ENCODE measurements at places on chromosomes 5 and 9.
A peak's percentile ranks its signal among the peaks of the same experiment; 100 is the strongest.

- DNase-seq, result no peak
Observed at GRCh38 chr9:113185271-113185670, 34.5 kb downstream of the SLC31A2 start.

DNA sequence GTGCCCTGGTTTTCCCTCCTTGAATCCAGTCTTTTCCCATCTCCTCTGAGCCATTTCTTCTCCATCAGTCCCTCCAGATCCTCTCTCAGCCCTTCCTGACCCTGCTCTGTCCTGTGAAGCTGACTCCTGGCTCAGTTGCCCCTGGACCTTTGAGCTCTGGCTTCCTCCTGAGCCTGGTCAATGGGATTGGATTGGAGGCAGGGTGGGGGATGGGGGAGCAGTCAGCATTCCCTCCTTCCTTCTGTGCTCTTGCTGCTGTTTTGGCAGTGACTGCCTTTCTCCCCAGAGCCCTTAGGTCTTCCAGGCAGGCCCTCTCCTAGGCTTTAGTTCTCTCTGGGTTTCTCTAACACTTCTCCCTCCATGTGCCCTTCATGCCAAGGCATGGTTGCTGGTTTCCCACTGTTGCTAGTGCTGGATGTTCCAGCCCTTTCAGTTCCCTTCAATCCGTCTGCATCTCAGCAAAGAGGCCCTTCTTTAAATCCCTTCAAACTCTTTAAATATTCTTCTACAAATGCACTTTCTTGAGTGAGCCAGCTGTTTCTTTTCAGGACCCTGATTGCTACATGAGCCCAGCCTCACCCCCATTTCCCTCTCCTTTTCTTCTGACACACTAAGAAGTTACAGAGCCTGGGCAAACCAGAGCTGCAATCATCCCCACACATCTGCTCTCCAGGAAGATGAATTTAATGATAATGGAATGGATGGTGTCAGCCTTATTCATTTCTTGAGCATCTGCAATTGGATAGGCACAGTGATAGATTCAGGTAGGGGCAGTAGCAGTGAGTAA is 2.2 kb downstream of the TNFSF15 start:
- no peak for DNase-seq

DNA sequence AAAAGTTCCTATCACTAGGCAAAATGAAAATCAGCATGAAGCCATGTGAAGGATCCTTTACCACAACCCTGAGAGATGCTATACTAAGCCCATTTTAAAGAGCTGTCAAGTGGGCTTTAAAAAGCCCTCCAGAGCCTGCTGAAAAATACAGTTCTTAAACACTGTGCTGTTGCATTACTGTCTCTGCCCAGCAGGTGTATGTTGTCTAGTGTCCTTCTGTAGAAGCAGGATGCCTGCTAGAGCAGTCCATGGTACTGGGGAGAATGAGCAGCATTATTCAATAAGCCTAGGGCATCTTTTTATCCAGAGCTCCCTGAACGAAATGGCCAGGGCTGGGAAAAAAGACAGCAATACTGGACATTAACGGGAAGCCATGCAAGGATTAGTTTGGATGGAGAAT is 126.2 kb upstream of the PLCXD3 start:
- no peak for DNase-seq

- DNase-seq, result no peak
Observed at GRCh38 chr9:25480696-25481095, 197.5 kb downstream of the TUSC1 start.

DNA sequence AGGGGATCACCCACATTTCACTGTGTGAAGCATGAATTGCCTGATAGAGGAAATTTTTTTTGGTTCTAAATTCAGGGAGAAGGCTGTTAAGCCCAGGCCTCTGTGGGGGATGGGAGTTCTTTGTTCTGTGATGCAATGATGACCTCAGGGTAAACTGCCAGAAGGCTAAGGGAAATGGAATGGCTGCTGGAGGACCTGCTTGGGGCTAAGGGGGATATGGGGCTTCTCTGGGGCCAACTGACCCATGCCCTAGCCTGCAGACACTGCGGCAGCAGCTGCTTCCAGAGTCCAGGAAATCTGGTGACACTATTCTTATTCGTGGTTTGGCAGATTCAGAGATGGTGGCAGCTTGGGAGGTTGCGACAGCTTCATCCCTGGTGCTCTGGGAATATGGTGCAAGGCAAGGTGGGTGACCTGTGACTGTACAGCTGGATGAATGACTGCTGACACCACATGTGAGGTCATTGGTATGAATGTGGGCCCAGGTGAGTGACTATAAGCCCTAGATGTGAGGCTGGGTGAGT is 30.3 kb downstream of the VCP start:
- DNase-seq, result no peak

GRCh38 chr9:134144801-134145200 is 8.9 kb downstream of the WDR5 start:
- no peak for DNase-seq

DNA sequence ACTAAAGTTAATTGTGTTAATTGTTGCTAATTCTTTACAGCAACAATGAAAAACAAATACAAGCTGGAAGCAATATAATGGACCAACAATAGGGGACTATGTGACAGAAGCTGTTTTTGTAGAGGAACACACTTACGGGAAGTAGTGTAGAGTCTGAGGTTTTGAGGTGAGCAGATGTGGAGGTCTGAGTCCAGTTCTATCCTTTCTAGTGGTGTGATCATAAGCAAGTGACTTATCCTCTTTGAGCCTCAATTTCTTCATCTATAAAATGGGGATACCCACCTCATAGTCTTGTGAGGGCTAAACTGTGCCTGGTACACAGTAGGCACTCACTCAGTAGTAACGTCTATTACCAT is 28.3 kb downstream of the ALG2 start:
- no peak for DNase-seq

GRCh38 chr9:76571743-76572146 is 112.8 kb downstream of the GCNT1 start:
- DNase-seq, result no peak

- no peak for DNase-seq
Observed at GRCh38 chr5:1190837-1191239, 10.6 kb upstream of the SLC6A19 start.

DNA sequence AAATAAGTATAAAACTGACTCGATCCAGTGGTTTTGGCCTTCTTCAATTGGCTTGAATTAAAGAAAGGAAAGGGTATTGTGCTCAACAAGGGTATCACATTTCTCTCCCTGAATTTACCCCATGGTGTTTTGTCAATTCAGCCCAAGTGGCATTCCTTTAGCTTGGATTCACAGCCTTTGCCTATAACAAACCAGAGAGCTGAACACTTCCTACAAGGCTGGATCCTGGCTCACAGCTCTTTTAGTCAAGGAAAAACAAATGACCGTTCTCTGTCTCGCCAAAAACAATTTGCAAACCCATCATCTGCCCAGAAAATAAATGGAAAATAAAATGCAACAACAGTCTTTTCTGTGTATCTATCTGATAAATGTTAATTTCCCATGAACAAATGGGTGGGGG is 5.7 kb downstream of the ZNF366 start:
- no peak for DNase-seq

GRCh38 chr5:127762412-127762811 is 59.2 kb downstream of the CCDC192 start:
- no peak for DNase-seq

DNA sequence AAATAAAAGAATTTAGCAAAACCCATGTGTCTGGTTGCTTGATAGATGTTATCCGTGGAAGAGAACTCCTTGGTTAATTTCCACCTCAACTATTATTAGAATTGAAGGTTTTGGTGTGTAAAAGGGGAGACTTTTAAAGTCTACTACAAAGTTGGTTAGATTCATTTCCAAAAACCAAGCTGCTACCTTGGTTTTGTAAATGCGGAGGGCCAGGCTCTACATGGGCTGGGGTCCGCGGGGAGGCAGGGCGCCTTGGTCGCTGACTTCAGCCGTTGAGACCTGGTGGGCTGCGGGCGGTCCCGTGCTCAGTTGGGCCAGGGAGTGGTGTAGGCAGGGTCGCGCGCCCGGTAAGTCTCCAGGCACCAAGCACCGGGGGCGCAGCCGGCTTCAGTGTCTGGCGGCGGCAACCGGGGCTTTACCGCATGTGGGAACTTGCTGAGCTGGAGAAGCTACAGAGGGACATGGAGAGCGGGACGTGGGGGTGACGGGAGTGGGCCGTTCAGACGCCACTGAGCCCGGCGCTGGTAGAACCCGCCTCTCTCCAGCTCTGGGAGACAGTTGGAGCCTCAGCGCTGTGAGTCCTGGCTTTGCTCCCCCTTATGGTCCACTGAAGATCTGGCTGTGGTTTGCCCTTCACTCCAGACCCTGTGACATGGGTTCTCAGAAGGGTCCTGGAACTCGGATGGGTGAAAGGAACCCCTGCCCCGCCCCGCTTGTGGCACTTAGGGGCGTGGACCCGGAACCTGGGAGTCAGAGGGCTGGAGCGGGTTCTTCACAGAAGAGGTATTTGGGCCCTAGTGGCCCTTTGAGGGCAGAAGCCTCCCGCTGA is 11.8 kb downstream of the NR2F1 start:
- no peak for DNase-seq

DNA sequence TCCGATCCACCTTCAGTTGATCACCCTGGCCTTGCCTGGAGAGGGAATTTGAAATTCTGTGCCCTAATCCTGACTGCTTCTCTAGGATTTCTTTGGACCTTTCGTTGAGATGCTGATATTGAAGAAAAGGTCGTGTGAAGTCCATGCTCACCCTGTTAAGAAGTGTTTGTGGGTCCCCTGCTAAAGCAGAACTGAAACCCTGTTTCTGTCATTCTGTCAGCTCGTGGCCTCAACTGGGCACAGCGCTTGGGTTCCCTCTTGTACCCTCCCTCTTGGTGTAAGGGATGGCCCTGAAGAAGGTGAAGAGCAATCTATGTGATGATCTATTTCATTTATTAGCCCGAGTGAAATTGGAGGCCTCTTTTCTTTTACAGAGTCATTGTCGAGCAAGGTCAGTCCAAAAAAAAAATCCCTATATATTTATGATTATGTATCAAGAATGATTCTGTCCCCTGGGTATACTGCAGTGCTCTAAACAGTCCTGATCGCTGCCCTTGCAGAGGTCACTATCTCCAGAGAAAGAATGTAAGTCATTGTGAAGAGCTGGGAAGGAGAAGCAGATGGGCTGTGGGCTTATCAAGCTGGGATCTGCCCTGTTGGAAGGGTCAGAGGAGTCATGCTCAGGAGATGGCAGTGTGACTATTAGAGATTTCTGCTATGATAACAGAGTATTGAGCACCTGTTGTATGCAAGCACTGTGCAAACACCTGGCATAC is 56.1 kb downstream of the WWC1 start:
- DNase-seq, result no peak

DNA sequence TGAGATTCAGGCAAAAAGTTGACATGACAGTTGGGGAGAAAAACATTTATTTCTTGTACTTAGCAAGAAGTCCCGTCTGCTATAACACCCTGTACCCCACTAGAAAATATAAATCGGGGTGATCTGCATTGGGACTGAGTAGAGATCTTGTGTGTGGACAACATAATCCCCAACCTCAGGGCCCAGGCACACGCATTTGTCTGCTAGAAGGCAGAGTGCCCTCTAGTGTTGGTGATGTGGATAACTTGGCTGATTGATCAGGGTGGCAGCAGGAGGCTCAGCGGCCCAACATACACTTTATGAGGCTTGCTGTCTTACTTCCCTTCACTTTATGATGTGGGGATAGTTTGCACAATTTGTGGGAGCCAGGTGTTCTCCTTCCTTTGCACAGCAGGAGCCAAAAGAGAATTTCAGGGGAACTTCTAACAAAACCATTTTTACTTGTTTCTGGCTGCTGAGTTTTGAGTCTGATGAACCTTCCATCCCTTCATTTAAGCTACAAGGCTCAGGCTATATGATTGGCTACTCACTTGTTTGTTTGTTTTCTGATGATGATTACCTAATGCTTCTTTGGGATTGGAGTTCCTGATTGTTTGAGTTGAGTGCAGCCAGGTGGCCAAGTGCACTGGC is 263.2 kb downstream of the DMAC1 start:
- DNase-seq, result peak; percentile 22

- no peak for DNase-seq
Observed at GRCh38 chr5:29758986-29759421, 1434.5 kb upstream of the CDH6 start.

- DNase-seq, result no peak
Observed at GRCh38 chr5:107032629-107033028, 638.1 kb downstream of the EFNA5 start.

GRCh38 chr9:81137976-81138568 is 551.3 kb downstream of the TLE1 start:
- DNase-seq, result no peak

- DNase-seq, result no peak
Observed at GRCh38 chr9:109906766-109907382, 126.9 kb downstream of the PALM2AKAP2 start.

- no peak for DNase-seq
Observed at GRCh38 chr5:176716320-176716719, 69.0 kb downstream of the TSPAN17 start.

DNA sequence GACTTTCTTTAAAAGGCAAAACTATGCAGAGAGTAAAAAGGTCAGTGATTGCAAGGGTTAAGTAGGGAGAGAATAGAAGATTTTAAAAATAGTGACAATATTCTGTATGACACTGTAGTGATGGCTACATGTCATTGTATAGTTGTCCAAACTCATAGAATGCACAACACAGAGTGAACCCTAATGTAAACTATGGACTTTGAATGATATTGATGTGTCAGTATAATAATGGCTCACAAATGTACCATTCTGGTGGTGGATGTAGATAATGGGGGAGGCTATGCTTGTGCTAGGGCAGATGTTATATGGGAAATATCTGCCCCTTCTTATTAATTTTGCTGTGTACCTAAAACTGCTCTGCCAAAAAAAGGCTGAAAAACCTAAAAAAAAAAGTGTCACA is 468.9 kb downstream of the KIF4B start:
- no peak for DNase-seq

DNA sequence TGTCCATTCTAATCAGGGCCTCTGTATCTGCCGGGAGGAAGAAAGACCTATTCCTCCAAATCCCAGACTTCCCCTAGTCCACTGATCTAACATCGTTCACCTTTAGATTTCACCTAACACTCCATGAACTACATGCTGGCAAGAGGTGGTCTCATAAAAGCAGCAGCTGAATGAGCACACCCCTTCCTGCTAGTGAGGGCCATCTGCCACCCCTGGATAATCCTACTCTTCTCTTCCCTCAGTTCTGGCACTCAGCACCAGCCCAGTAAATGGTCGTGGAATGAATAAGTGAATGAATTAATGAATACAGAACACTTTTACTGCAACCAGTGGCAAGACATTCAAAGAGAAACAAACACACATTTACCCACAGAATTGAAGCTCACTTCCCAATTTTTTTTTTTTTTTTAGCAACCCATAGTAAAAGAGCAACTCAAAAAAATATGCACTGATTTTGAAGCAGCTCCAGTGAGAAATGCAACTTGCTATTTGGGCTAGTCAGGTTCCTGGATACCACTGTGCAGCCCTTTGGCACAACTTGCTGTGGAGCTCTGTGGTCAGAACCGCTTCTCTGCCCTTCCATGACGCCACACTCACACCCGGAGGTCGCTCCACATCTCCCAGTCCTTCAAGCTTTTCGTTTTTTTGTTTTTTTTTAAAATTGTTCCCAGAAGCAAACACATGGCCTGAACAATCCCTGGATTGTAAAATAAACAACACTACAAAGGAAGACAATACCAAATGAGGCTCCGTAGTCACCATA is 6.2 kb downstream of the RNF183 start:
- no peak for DNase-seq
